AG04449 (cell line): ENCODE measurements at places on chromosomes 13 and 19.

DNA sequence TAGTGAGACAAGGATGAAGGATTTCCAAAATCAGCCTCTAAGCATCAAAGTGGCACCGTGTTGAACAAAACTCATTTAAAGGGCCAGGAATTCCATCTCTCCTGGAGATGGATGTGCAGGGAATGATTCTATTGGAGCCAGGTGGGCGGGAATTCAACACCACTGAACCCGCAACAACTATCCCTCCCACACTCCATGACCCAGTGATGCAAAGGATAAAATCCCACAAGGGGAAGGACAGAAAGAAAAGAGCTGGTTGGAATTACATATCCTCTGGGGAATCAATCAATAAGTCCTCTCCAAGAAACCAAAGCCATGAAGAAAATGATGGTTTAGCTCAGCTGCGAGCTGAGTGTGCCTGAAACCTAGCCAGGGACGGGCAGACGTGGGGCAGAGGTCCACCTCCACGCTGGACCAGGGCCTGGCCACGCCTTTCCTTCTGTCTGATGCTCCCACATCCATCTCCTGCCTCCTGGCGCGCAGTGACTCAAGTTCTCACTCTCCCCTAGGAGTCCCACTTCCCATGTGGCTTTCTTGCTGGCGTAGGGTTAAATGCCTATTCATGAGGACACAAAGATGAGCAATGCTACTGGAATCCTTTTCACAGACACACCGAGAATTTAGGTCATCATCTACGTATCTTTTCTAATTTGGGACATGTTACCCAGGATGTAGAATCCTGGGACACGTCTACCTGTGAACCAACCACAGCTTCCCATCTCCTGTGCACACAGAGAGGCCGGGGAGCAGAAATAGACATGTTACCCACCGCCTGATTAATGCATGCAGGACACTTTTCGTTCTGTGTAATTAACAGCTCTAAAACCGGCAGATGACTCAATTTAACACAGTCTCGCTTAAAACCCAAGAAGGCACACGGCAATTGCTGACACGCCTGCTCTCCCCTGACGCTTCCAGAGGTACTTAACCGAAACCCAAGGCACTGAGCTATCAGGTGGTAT, 48.6 kb downstream of the PEPD start:
- DNase-seq = peak; percentile 97

- no peak for DNase-seq
Measured at GRCh38 chr19:45263013-45263412, 11.9 kb downstream of the MARK4 start.

- DNase-seq = no peak
Measured at GRCh38 chr19:43774103-43774939, 6.5 kb downstream of the KCNN4 start.

GRCh38 chr13:47175172-47175866, 278.5 kb upstream of the HTR2A start:
- peak; percentile 64 for DNase-seq

GRCh38 chr13:36531746-36532486, 99.6 kb downstream of the CCNA1 start:
- DNase-seq = no peak

- DNase-seq = no peak
Measured at GRCh38 chr19:16721051-16721450, 1.4 kb downstream of the NWD1 start.

DNA sequence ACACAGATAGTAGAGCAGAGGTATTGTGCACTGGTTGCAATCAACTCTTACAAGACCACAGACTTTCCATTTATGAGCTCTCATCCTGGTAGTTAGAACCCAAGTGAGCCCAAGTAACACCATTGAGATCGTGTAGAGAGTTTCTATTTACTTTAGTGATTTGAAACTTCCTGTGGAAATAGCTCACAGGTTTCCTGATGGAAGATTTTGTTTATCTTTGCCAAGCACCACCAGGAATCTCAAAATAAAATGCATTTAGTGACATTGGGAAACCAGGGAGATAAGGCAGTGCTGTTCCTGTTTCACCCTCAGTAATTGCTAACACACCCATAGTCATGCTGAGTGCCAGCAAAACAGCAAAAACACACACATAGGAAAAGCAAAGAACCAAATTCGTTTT, 102.5 kb downstream of the FLT1 start:
- DNase-seq = no peak

DNA sequence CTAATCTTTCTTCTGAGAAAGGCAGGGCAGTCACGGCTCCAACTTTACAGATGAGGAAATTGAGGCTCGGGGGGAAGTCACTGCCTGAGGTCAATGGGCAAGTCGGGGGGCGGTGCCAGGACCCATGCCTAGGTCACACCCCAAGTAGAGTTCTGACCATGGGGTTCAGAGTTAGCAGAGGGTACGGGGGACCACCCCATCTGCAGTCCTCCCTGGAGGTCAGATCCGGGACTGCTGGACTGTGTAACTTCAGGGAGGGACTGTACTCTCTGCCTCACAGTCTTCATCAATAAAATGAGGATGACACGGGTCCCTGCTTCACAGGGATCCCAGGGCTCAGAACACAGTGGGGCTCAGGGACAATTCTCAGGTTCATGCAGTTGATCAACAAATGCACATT, 7.7 kb downstream of the SLC5A5 start:
- no peak for DNase-seq

- DNase-seq = no peak
Measured at GRCh38 chr13:40784540-40784939, 4.9 kb upstream of the SLC25A15 start.

GRCh38 chr19:40525234-40526051, 51.2 kb upstream of the SHKBP1 start:
- DNase-seq = no peak

GRCh38 chr13:46202966-46203365, 8.8 kb upstream of the LRRC63 start:
- no peak for DNase-seq
